ENCODE measurements at places on chromosomes 5 and 9.
A peak's percentile ranks its signal among the peaks of the same experiment; 100 is the strongest.

DNA sequence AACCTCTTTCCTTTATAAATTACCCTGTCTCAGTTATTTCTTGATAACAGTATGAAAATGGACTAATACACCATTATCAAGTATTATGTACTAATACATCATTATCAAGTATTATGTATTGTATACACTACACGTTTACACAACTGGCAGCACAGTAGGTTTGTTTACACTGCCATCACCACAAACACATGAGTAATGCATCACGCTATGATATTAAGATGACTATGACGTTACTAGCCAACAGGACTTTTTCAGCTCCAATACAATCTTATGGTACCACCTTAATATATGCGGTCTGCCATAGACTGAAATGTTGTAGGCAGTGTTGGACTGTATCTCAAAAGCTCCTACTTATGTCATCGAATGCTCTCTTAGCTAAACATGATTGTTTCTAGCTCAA lies 28.2 kb downstream of the PRELID2 start:
- DNase-seq, result no peak

GRCh38 chr9:68949271-68950000 lies 64.5 kb downstream of the PRKACG start:
- no peak for DNase-seq

GRCh38 chr5:60084226-60084625 lies 190.7 kb upstream of the PDE4D start:
- DNase-seq, result no peak

DNA sequence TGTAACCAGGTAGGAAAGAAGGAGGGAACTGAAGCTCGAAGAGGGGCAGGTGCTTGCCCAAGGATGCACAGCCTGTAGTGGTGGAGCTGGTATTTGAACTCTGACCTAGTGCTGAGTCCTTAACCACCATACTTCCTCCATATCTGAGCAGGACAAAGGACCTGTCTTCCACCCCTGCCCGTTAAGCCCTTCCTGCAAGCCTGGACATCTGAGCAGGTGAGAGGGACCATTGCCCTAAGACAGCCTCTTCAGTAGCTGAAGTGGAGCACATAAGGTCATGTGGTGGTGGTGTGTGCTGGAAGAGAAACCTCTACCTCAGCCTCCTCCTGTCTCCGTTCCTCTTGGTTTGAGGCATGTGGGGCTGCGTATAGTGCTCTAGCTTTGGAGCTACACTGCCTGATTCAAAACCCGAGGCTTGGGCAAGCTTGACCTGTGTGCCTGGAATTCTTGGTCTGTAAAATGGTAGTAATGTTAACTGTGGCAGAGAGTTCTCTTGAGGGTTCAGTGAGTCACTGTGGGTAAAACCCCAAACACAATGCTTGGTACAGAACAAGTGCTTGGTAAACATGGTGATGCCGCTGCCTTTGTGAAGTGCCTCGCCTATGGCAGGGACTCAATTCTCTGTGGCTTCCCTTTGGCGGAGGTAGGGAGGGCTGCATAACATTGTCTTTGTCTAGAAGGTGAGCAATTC lies 7.4 kb downstream of the GALNT10 start:
- peak; percentile 12 for DNase-seq

GRCh38 chr5:98679963-98680362 lies 93.5 kb upstream of the RGMB start:
- DNase-seq, result no peak

- DNase-seq, result no peak
Measured at GRCh38 chr9:134965851-134966250, 48.1 kb upstream of the FCN1 start.

DNA sequence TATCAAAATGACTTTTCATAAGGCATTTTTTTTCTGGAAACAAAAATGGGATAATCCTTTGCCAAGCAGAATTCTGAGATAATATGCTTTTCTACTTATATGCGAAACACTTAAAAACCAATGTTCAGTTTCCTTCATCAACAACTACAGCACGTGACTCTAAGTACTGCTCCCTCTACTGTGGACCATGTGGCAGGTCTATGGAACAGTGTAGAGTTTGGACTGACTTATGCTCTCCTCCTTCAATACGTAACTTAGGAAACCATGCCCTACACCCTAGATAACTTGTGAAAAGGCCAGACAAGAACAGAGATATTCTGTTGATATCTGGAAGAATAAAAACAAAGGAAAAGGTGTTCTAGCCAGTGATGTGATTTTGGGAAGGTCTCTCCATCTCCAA lies 111.3 kb upstream of the GNA14 start:
- no peak for DNase-seq

DNA sequence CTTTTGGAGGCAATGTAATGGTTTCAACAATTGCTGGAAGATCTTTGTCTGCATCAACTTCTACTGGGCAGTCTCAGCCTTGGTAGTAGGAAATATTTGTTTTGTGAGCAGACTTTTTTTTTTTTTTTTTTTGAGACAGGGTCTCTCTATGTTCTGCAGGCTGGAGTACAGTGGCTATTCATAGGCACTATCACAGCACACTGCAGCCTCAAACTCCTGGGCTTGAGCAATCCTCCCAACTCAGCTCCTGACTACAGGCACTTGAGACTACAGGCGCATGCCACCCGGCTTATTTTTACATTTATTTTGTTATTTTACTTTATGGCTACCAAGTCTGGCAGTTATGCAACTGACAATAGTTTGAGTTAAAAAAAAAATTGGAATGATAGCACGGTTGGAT lies 187.3 kb downstream of the SNX18 start:
- DNase-seq, result no peak

DNA sequence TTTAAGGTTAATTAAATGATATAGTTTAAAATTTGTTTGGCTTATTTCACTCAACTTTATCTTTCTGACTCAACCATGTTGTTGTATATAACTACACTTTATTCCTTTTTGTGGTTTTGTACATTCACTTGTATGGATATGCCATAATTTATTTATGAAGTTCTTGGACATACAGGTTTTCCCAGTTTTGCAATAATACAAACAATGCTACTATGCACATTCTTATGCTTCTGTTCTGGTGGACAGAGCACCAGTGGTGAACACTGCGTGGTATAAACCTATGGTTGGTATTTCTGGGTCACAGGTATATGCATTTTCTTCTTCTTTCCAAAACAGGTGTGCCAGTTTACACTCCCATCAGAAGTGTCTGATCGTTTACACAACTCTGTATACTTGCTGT lies 35.7 kb upstream of the TRIM14 start:
- no peak for DNase-seq

GRCh38 chr5:134948911-134949310 lies 18.8 kb upstream of the CATSPER3 start:
- DNase-seq, result no peak

DNA sequence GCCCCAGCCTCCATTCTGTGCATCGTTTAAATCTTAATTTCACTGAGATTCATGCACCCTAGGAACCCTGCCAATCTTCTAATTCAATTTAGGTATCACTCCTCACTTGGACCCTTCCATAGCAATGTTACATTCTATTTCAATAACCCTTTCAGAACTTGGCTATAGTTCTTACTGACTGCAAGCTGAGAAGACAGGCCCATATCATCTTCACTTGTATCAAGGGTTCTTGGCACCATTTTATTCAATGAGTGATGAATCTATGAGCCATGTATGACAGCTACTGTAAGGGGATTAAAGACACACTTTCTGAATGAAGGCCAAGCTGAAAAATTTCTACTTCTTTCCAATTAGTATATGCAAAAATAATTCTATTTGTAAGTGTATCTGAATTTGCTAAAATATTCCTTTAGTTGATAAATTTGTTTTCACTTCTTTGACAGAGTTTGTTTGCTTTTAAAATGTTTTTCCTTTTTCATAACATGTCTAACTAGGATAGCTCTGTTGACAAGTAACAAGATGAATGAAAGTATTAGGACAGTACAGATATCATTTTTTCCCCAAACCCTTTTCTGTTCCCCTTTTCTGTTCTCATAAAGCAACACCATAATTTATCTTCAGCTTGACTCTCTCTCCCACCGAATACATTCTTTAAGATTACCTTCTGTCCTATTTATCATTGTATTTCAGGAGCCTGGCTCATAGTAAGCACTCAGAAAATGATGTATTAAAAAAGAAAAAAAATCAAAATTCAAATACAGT lies 9.6 kb downstream of the ITGA2 start:
- DNase-seq, result no peak

GRCh38 chr5:163352531-163352930 lies 84.9 kb upstream of the CCNG1 start:
- DNase-seq, result no peak

DNA sequence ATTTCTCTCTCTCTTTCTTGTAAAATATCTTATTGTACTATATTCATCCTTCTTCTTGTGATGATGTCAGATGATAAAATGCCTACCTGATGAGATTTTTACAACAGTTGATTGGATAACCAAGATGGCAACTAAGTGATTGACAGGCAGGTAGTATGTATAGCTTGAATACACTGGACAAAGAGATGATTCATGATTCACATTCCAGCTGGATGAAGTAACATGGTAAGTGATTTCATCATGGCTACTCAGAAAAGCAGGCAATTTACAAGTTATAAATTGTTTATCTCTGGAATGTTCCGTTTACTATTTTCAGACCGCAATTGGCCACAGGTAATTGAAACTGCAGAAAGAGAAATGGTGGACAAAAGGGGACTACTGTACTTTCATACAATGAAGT lies 1471.7 kb upstream of the C9orf72 start:
- no peak for DNase-seq

GRCh38 chr5:178786859-178787499 lies 56.5 kb upstream of the ZNF354A start:
- no peak for DNase-seq

GRCh38 chr9:97673922-97674321 lies 23.2 kb downstream of the XPA start:
- DNase-seq, result no peak

DNA sequence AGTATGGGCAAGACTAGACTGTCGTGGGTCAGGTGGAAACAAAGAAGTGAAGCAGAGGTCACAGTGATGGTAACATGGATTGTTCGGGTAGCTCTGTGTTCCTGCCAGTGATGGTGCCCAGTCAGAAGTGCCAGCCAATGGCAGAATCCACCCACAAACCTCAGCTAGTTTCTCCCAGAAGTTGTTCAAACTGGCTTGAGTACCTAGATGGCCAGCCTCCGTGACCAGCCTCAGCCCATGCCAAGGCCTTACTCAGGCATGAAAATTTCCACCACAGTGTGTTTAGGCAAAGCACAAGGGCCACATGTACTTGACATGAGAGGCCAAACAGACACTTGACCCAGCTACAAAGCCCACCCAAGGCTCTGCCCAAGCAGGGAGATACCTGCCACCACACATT lies 19.4 kb upstream of the BTNL9 start:
- DNase-seq, result no peak

- DNase-seq, result no peak
Measured at GRCh38 chr9:120510816-120511215, 69.2 kb downstream of the CDK5RAP2 start.

DNA sequence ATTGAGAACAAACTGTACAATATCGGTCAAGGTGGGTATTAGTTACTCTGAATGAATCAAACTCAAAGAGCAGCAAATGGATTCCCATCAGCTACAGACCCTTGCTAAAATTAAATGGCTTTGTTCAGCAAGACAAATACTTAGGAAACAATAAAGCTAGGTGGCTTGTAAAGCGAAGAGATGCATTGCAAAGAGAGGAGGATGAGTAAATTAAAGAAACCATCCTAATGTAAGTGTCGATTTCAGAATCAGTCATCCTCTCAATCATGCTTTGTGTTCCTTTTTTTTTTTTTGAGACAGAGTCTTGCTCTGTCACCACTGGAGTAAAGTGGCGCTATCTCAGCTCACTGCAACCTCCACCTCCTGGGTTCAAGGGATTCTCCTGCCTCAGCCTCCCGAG lies 359.2 kb upstream of the ZNF462 start:
- no peak for DNase-seq

DNA sequence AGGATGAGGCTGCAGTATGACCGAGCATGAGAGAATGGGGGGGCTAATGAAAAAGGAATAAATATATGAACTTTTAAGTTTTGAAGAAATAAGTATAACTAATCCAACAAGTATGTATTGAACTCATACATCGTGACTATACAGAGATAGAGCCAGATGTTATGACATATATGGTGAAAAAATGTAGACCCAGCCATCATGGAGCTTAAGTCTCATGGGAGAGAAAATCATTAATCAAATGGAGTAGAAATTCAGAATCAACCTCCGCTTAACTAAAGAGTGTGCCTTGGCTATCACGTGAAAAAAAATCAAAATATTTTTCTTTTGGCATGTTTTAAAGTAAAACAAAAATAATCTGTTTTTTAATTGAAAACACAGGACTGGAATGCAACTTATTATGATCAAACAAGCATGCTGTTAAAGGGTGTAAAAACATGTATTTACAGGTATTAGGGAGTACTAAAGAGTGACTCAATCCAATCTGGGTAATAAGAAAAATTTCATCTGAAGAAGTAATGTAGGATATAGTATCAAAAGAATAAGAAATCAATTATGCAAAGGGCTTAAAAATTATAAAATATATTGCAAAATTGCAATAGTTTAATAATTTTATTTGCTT lies 868.5 kb upstream of the NUDT12 start:
- DNase-seq, result no peak

DNA sequence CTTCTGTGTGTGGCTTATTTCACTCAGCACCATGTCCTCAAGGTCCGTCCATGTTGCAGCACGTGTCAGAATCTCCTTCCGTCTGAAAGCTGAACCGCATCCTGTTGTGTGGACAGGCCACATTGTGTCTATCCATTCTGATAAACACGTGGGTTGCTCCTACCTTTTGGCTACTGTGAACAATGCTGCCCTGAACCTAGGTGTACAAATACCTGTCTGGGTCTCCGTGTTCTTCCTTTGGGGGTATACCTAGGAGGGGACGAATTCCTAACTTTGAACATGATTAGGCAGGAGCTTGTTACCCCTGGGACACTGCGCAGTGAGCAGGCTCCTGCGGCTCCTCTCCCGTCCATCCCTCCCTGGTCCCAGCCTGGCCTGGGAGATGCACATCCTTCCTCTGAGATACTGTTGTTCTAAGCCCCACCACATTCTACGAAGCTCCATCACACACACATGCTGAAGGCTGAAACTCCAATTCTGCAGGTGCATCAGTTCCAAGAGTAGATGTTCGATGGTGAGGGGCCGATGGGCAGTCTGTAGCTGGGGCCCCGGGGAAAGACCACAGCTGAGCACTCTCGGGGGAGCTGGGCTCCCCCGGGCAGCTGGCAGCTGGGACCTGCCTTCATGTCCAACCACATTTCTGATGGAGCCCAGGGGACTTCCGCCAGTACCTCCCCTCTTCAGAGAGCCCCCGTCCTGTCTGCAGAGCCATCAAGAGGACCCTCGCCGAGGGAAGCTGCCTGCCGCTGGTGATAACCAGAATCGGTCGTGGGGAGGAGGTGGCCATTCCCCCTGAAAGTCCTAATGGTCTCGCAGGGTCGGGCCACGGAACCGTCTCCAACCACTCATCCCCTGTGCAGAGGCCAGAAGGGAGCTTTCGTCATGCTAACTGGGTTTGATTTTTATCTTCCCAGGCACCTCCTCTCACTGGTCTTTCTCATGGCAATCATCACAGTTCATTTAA lies 120.9 kb downstream of the COL23A1 start:
- DNase-seq, result no peak

All from stimulated activated CD4-positive, alpha-beta T cell treated with anti-CD3 and anti-CD28 coated beads, Interleukin-15, amount 100 ng/mL, for 1 hour (primary cell).